ENCODE measurements at places on chromosomes 13 and 19.

- DNase-seq: no peak
Observed at GRCh38 chr13:75790198-75790970, 154.3 kb downstream of the LMO7 start.

DNA sequence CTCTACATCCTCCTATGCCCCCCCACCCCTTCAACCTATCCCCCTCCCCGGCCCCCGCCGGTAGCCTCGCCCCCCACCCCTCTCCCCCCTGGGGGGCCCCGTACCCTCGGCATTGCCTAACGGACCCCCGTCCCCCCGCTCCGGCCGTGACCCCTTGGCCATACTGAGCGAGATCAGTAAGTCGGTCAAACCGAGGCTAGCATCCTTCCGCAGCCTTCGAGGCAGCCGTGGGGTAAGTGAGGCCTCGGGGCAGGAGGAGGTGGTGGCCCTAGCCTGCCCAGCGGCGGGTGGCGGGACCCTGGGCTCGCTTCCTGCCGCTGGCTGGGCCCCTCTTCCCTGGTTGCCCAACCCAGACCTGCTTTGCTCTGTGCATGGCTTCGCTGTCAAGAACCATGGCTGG, 6.5 kb downstream of the TRIP10 start:
- no peak for DNase-seq

DNA sequence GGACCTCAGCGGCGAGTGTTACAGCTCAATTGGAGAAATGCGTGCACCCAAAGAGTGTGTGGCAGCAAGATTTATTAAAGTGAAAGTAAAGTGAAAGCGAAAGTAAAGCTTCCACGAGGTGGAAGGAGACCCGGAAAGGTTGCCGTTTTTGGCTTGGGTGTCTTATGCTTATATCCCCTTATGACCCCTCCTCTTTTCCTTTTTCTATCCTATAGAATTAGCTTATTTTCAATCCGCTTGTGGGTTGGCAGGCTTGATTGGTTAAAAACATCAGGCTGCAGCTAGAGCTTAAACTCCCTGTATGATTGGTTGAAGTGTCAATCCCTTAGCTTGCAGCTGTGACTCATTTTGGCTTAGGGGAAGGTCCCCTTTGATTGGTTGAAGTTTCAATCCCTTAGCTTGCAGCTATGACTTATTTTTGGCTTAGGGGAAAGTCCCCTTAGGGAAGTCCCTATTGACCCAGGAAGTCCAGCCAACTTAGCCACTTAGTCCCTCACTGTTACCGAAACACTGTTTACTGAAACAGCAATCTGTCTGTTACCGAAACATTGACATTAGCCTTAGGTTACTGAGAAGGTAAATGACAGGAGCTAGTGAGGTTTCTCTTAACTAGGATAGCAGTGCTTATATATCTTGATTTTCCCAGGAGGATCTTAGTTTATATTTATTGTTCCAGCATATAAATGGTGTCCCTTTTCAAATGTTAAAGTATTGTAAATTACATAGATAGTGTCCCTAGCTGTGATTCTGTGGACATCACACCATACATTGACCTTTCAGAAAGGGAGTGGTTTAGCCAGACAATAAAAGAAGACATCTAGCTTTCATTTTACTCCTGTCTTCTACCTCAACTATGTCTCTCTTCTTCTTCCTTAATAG, 575.8 kb downstream of the DACH1 start:
- peak; percentile 20 for DNase-seq

DNA sequence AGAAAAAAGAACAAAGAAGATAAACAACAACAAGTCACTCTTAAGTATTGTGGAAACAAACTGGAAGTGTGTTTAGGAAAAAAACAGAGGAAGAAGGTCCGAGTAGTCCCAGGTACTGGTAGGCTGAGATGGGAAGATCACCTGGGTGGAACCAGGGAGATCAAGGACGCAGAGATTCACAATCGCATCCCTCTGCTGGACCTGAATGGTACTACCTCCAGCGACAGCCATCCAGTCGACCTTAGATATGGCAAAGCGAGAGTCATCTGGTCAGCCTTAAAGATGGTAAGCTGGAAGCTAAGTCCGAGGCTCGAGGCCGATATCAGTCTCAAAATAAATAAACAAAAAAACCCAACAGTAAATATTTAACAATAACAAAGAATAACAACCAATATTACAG, 44.9 kb upstream of the ZNF91 start:
- no peak for DNase-seq

- DNase-seq: no peak
Observed at GRCh38 chr13:110387451-110388107, 80.5 kb downstream of the COL4A2 start.

- DNase-seq: no peak
Observed at GRCh38 chr13:102584434-102584833, 12.4 kb upstream of the TPP2 start.

DNA sequence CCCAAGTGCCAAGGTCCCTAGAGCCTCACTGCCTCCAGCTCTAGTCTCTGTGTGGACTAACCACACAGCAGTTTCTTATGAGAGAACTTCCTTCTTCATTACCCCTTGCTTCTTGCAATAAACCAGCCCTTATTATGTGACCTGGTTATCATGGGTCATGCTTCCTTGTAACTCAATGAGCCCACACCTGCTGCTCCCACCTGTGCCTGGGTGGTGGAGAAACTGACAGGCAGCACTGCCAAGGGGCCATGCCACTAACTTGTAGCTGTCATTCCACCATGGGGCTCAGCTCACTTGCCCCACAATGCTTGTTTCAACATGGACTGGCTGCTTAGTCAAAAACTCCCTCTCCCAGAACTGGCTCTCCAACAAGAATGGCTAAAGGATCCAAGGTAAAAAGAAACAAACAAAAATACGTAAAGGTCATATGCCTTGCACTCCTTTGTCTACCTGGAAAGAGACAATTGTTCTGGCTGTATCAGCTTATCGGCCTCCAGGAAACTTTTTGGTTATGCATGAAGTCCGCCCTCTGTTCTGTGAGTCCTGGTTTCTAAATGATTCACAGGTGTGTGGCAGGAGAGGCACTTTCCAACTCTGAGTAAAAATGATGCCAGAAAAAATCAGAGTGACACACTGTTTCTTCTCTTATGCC, 446.4 kb downstream of the COG6 start:
- no peak for DNase-seq

DNA sequence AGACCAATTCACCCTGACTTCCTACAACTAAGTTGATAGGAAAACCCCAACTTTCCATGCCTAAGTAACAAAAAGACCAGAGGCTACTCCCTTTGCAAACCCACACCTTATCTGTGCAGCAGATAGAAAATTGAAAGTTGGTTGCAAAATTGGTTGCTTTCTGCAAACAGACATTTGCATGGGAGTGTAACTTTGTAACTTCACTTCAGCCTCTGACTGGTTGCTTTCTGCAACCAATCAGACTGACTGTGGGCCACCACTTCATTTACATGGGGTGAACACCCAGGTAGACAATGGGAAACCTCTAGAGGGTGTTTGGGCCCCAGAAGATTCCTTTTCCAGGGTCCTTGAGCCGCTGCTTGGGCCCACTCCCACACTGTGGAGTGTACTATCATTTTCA, 9.8 kb downstream of the TEX30 start:
- DNase-seq: no peak

DNA sequence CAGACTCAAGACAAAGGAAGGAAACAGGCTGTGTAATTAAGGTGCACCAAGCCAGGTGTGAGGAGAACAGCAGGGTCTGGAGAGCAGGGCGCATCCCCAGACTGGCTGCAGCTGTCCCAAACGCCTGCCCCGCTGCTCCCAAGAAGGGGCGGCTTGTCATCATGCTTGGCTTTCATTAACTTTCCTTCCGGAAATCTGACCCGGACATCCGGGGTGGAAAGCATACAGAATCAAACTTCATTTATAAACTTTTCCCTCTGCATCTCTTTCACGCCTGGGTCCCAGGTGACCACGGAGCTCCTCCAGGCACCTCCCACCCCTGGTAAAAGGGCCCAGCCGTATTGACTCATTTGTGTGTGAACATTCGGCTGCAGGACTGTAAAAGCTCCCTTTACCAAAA, 31.7 kb downstream of the TSHZ3 start:
- no peak for DNase-seq

DNA sequence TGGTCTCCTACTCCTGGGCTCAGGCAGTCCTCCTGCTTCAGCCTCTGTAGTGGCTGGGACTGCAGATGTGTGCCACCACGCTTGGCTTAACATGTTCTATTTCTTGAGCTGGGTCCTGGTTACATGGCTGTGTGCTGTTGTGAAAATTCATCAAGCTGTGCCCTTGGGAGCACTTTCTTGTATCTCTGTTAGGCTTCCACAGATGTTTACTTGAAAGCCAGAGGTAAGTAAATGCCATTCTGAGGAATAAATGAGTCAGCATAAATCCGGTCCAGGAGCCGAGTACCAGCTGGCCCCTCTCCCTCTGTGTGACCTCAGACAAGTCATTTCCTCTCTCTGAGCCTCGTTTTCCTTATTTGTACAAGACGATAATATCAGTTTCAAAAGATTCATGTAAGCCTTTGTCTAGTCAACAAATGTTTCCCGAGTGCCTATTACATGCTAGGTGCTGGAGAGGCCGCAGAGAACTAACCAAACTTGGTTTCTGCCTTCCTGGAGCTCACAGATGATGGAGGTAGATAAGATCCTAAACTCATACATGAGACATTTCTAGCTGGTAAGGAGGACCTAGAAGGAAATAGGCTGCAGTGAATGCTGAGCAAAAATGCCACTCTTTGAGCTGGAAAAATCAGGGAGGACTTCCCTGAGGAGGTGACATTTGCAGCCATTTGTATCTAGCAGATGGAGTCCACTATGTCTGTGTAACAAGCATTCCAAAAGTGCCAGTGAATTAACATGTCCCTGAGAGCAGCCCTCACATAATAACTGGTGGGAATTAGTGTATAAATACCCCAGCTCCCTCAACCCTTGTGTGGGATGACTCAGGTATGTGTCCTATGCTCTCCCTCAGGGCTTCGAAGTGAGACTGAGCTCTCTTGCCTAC, 2.7 kb upstream of the RASAL3 start:
- DNase-seq: no peak

DNA sequence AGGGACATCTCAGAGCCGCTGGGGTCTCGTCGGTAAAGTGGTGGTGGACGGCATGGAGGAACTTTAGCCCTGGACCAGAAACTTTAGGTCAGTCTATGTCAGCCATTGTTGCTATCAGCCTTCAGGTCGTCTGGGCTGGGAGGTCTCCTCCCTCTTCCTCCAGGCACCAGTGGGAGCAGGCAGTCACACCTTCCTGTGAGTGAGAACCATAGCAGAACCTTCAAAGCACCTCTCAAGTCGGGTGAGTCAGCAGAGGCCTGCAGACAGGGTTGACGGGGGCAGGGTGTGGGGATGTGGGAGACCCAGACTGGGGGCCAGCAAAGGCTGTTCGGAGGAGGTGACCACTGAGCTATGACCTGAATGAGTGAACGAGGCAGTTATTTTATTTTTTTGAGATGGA, 15.4 kb upstream of the SBNO2 start:
- DNase-seq: no peak

DNA sequence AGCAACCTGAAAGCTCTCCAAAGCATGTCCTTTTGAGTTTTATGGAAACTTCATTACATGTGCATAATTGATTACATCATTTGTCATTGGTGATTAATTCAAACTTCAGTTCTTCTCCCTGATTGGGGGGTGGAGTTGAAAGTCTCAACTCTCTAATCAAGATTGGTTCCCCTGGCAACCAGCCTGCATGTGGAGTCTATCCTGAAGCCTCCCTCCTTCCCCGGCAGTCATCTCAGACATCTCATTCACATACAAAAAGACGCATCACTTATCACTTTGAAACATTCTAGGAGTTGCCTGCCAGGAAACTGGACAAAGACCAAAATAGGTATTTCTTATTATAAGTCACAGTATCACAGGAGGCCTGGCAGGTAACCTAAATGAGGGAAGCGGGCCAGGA, 50.5 kb downstream of the TEX26 start:
- DNase-seq: no peak

DNA sequence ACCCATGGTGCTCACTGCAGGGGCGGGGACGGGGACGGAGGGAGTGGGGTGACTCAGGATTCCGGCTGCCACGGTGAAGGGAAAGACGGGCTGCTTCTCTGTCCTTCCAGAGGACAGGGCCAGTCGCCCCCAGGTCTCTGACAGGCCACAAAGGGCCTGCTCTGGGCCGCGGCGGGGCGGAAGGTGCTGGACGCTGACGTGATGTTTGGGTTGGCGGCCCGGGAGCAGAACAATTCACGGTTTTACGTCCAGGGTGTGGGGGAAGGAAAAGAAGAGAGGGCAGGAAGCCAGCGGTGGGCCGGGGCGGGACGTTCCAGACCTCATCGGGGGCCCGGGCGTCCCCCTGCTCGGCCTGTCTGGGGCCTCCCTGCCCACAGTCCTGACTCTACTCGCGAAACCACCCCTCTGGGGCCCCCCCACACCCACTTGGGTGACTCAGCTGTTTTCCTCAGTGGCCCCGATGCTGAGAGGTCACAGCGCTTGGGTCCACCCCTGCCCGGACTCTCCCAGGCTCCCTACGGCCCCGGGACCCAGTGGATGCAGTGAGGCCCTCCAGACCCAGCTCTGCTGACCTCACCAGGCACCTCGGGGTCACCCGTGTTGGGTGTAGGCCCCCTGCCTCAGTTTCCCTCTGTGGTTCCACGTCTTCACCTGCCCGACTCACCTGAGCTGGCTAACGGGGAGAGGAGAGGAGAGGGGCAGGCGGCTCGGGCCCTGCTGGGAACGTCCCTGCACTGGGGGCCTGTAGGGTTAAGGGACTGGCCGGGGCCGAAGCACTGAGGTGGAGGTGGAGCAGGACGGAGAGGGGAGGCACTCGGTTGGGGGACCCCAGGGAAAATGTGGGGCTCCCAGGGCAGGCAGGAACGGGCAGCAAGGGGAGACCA, 29.2 kb downstream of the PIP5K1C start:
- peak; percentile 12 for DNase-seq

DNA sequence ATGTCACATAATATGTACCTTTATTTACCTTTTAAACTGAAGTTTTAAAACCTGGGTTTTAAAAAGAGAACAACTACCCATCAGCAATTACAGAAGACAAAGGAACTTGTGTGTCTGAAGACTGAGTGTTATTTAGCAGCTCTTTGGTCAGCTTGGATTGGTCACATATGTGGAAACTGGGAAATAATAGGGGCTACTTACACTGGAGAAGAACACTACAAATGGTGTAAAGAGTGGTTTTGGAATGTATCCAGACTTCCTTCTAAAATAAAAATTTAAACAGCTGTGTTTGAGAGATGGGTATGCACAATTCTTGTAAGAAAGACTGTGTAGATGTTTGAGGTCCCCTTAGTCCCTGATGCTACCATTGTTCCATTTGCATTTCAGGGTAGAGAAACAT, 13.3 kb downstream of the TNFRSF19 start:
- DNase-seq: no peak

DNA sequence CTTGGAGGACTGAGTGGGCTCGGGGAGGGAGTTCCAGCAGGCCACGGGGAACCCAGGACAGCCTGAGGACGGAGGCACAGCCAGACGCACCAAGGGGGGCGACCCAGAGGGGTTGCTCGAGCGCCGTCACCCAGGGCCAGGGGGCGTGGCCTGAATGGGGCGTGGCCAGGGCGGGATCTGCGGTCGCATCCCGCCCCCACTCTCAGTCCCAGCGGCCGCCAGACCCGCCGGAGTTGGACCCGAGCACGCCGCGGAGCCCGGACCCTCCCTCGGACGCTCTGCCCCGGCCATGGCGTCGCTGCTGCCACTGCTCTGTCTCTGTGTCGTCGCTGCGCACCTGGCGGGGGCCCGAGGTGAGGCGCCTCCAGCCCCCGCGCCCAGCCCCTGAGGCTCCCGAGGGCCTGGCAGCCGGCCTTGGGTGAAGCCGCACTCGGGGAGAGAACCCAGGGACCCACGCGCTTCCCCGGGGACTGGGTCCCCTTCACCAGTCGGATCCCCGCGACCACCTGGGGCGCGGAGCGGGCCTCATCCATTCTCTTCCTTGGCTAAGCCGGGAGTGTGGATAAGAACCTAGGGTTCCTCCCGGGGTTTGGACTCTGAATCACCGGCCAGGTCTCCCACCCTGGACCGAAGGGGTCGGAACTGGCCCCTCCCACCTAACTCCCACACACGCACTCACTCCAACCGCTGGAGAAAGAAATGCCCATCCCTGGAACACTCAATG, at the start of gene CILP2:
Gene CILP2, plus strand, starts transcription at position 205 of the 724 bp plus-strand sequence. Its CDS starts 85 bp downstream, at position 290.
- peak; percentile 25 for DNase-seq

All from activated T-cell treated with anti-CD3 and anti-CD28 coated beads for 4 hours (primary cell).